ENCODE measurements at places on chromosomes 2 and 18.
A peak's percentile ranks its signal among the peaks of the same experiment; 100 is the strongest.

- DNase-seq: no peak
These were observed 14.1 kb downstream of the SP110 start for GRCh38 chr2:230205721-230206120.

DNA sequence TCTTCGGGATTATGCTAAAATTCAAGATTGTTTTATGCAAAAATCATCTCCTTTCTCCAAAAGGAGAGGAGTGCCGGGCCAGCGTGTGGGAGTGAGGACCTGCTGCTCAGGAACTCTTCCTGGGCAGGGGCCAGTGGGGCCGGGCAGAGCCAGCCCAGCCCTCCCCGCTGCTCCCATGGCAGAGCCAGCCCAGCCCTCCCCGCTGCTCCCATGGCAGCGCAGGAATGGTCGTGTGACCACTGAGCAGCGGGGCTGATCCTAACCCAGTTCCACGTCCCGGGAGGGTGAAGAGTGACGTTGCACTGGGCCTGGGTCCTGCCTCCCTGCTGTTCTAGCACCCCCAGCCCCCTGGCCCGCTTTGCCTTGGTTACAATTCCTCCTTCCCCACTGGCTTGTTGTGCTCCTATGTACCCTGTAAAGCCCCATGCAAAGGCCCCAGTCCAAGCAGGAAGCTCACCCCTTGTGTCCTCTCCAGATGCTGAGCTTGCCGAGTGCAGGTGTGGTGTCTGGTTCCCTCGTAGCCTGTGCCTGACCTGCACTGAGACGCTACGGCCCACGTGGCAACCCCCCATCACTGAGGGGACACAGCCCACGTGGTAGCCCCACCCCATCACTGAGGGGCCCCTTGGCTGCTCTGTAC, 11.4 kb upstream of the NEU4 start:
- DNase-seq: no peak

DNA sequence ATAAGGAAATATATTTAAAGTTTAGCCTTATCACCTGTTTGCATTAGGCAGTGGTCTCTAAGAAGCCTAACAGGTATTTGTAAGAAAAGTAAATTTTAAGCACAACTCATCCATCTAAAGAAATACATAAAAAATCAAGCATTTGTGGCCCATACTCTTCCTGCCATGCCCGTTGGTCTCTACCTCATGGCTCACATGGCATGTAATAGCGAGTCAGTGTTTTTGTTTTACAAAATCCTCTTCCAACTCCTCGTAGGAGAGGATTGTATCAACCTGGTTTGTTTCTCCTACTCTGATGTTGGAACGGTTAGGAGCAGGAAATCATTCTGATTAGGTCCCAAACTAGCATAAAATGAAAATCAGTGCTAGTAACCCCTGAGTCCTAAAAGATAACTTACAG, 91.8 kb downstream of the FMNL2 start:
- no peak for DNase-seq

DNA sequence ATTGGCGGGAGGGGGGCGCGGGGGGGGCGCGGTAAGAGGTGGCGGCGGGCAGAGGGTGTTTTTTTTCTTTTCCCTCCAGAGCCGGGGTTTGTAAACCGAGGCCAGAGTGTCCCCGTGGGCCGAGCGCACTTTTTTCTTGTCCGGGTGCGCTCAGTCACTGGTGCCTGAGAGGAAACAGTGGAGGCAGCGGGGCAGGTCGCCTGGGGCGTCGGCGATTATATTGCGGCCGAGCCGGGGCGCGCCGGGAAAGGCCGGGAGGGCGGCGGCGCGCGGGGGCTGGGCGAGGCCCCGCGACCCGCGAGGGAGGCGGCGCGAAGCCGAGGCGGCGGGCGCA, 275 bp downstream of the HOXD8 start:
- DNase-seq: no peak

DNA sequence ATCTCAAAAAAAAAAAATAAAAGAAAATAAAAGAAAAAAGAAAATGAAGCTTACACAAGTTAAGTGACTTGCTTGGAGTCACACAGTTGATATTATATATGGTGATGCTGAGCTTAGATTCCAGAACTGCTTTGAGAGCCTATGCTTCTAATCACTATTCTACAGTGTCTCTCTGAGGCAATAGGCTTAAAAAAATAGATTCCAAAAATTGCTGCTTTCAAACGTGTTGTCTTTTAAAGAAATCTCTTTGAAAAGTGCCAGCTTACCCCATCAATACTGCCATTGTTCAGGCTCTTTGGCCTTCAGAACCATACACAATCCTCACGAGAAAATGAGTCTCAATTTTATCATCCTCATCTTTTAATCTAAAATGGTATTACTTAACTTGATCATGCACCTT, 102.6 kb downstream of the CDK15 start:
- no peak for DNase-seq

DNA sequence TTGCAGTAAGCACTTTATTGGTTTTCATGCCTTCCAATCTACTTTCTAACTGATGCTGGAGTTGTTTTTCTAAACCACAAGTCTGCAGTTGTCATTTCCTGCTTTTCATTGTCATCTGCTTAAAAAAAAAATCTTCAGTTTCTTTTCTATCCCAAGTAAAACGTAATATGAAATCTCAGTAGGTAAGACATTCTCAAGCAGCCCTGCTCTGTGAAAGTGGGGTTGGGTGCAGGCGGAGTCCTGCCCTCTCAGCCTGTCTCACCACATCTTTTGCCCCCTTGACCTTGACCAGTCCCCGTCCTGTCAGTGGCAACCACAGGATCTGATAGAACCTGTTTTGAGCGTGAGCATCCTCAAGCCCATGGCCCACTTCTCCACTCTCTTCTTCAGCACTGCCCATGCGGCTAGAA, 80.0 kb upstream of the CPO start:
- peak; percentile 24 for DNase-seq

DNA sequence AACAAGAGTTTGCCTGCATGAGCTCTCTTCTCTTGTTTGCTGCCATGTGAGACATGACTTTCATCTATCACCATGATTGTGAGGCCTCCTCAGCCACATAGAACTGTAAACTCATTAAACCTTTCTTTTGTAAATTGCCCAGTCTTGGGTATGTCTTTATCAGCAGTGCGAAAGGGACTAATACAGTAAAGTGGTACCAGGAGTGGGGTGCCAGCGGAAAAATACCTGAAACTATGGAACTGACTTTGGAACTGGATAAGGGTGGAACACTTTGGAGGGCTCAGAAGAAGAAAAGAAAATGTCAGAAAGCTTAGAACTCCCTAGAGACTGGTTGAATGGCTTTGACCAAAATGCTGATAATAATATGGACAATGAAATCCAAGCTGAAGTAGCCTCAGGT, 260.9 kb downstream of the DSC3 start:
- DNase-seq: no peak

DNA sequence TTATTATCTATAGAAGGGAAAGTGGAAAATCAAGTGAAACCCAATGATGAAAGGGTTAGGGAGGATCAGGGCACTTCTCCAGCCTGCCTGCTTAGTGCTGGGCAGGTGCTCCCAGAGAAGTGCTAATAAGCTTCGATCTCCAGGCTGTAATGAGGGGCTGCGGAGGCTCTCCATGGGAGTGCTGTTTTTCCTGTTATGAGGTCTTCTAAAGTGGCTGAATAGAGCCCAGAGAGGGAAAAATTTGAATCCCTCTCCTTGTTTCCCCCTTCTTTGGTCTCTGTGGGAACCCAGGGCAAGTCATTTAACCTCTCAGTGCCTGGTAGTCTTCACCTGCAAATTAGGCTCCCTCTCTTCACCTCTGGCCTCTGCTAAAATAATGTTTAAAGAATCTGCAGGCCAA, 351.7 kb upstream of the DCC start:
- DNase-seq: no peak

GRCh38 chr18:10497206-10497749, 28.5 kb upstream of the NAPG start:
- no peak for DNase-seq

DNA sequence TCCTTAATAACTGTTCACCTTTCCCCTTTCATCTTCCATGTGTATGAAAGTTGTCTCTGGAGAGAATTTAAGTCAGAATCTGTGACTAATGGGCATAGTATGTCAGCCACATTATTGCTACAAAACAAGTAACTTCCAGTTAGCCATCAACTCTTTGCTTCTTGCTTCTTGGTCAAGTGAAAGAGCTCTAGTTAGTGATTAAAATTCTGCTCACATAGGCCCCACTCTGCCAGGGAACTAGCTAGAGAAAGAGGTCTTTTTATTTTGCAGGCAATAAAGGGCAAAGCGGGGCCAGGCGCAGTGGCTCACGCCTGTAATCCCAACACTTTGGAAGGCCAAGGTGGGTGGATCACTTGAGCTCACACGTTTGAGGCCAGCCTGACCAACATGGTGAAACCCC, 64.6 kb downstream of the COLEC12 start:
- no peak for DNase-seq

DNA sequence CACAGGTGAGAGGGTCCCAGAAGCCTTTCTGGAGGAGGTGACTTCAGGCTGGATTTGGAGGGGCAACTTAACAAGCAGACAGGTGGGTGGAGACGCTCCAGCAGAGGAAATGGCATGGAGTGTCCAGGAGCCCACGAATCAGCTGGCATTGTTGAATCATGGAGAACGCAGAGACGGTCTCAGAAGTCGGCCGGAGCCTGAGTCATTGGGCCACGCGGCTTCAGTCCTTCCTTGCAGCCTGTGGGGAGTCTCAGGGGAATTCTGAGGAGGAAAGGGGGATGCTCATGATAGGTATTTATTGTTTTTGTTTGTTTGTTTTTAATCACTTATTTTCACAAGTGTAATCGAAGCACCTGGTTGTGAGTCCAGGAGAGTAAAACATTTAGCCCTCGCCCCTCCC, 184.6 kb upstream of the HDAC4 start:
- DNase-seq: no peak

DNA sequence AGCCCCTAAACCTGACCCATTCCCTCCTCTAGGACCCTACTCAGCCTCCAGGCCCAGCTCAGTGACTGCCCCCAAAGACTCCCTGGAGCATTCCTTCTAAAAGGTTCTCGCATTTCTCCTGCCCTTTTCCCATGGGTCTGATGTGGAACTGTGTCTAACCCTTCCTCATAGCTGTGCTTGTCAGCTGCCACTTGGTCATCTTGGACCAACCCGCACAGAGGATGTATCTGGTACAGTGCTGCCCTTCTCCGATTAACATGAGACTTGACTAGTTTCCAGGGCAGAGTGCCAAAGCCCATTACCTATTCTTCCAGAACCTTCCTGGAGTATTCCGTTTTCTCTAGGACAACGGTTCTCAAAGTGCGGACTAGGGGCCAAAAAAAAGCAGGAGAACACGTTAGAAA, 518 bp upstream of the NFU1 start:
- DNase-seq: no peak

DNA sequence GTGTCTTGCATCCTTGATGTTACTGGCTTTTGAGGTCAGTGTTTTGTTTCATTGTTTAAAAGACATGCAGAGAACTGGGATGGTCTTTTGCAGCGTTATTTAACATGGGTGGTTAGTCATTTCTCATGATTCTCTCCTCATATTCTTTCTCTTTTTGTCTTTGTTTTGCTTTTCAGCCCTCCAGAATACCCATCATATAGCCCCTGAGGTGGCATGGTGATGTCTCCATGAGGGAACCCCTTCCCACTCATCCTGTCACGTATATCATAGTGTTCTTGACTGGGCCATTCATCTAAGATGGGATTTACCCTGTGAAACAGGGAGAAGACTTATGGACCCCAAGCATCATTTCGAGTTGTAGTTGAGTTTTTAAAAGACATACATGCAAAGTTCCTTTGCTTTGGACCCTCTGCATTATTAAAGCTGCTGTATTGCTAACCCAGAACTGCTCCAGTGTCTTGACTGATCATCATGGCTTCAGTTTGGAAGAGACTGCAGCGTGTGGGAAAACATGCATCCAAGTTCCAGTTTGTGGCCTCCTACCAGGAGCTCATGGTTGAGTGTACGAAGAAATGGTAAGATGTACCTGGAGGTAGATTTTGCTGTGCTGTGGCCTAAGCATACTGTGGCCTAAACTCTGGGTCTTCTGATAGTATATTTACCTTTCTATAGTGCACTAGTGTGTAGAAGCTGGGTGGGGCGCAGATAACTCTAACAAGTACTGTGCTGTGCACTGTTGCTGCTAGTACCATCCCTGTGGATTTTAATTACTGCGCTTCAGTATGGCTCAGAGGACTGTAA, 1.4 kb downstream of the EHBP1 start:
- no peak for DNase-seq

DNA sequence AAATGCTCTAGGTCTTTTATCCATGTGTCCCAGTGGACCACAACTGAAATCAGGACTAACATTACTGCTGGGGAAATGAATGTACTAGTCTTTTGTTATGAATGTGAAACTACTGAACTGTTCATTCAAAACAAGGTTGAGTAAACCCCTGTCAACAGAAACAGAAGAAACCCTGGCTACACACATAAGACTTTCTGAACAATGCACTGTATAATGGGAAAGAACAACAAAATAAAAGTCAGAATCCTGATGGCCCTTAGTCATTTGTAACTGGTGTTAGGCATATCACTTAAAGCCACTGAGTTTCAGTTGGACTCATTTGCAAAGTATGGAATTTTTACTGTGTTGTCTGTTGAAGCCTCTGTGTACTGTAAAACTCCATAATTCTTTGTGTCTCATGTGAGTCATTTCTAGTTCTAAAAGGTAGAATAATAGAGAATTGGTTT, 77.0 kb upstream of the UBXN4 start:
- DNase-seq: no peak

DNA sequence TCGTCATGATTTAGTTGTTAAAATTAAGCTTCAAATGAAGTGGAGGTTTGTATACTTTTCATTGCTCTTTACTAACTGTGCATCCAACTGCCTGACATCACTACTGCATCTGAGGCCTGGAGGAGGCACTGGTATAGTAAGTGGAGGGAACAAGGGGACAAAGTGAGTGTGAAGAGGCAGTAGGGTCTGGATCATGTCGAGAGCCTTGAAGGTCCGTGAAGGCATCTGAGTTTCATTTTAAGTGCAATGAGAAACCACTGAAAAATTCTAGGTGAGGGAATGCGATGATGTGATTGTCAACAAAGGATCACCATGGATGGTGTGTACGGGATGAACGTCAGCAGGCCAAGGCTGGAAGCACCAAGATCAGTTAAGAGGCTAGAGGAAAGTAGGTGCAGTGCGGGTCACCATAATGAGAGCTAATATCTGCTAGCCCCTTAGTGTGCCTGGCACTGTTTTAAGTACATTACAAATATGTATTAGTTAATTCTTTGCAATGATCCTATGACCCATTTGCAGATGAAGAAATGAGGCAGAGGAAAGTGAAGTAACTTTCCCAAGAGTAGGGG, 96.1 kb downstream of the CABYR start:
- DNase-seq: no peak

GRCh38 chr2:10362096-10362897, 59.6 kb downstream of the HPCAL1 start:
- DNase-seq: no peak

DNA sequence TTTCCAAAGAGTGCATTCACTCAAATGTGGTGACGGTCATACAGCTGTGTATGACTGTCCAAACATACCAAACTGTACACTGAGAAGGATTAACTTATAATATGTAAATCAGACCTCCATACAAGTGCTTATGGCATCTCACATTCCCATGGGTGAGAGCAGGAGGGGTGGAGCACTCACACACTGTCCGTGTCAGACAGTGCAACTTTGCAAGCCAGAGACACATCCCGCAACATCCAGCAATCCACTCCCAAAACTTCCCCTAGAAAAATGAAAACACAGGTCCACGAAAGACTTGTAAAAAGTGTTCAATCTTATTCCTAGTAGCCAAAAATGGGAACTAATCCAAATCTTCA, 36.4 kb downstream of the FAM168B start:
- no peak for DNase-seq
